ENCODE measurements at places on chromosomes 7 and 10. TPM values are rescaled to one million over a fixed set of nuclear protein-coding genes. Genes with fewer than 3 reads are reported as not detected.
A peak's percentile ranks its signal among the peaks of the same experiment; 100 is the strongest.

GRCh38 chr7:28958235-28958979 is at the start of gene TRIL:
Gene TRIL (minus strand): TSS chr7:28958330. CDS start chr7:28958046, 284 bp downstream.
- H3K27me3 ChIP-seq = peaks cover 29% of the 10 kb centered on the region
- DNase-seq = peak; percentile 93
- H3K36me3 ChIP-seq = no peaks in the 10 kb centered on the region
- H3K4me1 ChIP-seq = peaks cover 43% of the 10 kb centered on the region

DNA sequence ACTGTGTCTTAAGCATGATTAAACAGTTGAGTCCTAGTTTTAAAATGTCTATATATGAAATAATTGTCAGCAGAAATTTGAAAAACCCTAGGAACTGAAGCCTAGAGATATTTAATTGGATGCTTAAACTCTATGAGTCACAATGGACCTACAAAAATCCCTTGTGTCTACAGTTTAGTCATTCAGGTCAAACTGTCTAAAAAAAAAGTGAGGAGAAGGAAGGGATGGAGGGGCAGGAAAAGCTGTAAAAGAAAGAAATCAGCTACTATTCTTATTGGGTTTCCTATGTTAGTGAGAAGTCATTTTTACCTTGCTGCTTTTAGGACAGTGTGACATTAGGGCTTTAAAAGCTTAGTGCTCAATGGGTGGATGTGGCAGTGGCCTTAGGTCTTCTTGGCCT is 406.1 kb upstream of the FZD8 start:
- DNase-seq = no peak
- no peaks in the 10 kb centered on the region for H3K36me3 ChIP-seq
- no peak overlapping the region for H3K4me3 ChIP-seq
- H3K27ac ChIP-seq = no peak overlapping the region
- peaks cover 13% of the 10 kb centered on the region for H3K4me1 ChIP-seq

GRCh38 chr7:16114633-16115032 is 306.7 kb downstream of the CRPPA start:
- no peaks in the 10 kb centered on the region for H3K36me3 ChIP-seq
- no peak overlapping the region for H3K4me3 ChIP-seq
- DNase-seq = no peak
- H3K27me3 ChIP-seq = no peaks in the 10 kb centered on the region

DNA sequence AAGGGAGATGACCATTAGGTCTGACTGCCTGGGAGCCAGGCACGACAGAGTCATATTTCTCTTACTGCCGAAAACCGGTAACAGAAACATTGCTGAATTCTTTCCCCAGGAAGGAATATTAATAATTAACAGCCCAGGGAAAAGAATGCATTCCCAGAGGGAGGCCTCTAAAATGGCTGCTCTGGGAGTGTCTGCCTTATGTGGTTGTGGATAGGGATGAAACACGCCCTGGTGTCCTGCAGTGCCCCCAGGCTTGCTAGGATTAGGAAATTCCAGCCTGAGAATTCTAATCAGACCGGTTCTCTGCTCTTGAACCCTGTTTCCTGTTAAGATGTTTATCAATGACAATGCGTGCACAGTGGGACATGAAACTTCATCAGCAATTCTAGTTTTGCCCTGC is 226.7 kb downstream of the GPAM start:
- no peak overlapping the region for H3K27ac ChIP-seq
- no peaks in the 10 kb centered on the region for H3K36me3 ChIP-seq
- no peak overlapping the region for H3K4me3 ChIP-seq
- DNase-seq = no peak

DNA sequence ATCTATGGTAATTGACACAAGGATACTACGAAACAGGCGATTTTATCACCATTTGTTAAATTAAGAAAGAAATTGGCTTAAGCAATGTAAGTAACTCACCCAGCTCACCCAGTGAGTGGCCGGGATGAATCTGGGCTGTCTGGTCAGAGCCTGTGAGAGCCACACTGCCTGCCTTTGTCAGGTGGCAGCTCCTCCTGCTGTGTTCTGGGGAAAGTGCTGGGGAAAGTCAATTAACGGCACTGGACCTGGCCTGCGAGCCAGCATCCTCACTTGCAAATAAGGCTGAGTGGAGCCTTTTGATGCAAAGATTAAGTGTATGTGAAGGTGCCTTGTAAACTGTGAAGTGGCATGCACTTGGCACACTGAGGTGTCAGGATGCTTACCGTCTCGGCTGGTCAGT is 13.4 kb upstream of the CXCL12 start:
- H3K27me3 ChIP-seq = no peaks in the 10 kb centered on the region
- no peak for DNase-seq
- H3K4me1 ChIP-seq = no peaks in the 10 kb centered on the region
- H3K27ac ChIP-seq = no peak overlapping the region

TMEM273 gene
- 31.2 TPM for total RNA-seq

AKR1C1 gene
- total RNA-seq = 130 TPM

SEMA3D gene
- total RNA-seq = 2.2 TPM

KLF14 gene
- total RNA-seq = not detected

FAM241B gene
- total RNA-seq = 4.6 TPM
